ENCODE measurements at places on chromosomes 7 and 10.

GRCh38 chr10:67836488-67836887 is 1.5 kb downstream of the DNAJC12 start:
- DNase-seq, result no peak

DNA sequence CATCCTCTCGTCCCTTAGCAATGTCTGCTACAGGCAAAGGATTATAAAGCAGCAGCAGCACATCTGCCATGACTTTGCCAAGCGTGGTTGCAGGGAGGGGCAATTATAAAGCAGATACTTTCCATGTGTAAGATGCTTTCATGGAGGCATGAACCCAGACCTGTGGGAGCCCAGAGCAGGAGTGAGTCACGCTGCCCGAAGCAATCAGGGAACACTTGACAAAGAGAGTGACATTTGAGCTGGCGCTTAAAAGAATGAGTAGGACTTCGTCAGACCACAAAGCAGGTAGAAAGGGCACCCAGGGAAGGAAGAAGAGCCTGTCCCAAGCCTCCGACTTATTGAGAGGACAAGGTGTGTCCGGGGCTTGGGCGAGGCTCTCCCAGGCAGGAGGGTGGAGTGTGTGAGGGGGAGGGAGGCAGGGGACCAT is 147.2 kb downstream of the MYOF start:
- DNase-seq, result no peak

GRCh38 chr10:61066661-61067344 is 122.8 kb upstream of the RHOBTB1 start:
- DNase-seq, result no peak

DNA sequence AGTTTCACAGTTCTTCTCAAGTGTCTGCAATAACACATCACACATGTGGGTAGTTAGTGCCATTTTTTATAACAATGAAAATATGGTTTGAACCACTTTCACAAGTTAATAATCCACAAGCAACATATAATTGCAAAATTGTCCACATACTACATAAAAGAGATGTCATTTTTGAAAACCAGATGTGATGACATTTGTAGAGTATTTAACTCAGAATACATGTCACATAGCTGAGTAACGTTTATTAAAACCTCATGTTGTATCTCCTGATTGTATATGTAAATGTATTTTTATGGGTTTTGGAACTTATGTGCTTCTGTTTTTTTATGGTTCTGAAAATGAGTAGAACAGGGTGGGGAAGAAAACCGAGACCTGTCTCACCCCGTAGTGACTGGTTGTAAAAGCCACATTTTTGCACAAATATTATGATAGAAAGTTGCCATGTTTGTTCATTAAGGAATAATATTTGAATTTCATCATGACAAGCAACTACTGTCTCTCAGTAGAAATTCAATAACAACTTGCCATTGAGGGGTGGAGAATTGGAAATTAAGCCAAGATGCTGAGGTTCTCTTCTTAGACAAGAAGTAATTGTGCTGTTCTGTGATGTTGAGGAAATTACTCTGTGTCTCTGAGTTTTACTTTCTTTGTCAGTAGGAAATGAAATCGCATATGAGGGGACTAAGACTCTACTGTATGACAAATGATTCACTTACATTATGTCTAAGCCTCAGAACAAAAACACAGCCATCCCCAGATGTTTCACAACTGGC is 29.2 kb upstream of the EGFR start:
- DNase-seq, result no peak

DNA sequence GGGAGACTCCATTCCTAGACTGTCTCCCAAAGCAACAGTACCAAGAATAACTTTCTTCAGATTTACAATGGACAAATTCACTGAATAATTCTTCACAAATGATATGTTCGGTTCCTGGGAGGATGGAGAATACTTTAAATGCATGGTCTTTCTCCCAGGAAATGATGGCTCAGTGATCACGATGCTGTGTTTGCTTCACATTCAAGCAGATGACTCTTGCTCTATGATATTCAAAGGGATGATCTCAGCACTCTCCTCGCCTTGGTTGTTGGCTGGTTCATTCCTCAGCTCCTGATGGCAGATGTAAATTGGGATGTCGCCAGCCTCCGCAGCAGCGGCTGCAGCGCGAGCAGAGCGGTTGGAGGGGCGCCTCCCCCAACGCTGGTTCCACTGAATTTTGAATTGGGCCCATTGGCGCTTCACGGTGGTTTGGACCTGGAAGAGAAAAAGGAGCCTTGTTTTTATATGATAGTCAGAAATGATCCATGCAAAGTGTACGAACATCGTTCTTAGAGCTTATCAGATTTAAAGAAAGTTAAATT is 148.3 kb downstream of the CALCR start:
- DNase-seq, result no peak

DNA sequence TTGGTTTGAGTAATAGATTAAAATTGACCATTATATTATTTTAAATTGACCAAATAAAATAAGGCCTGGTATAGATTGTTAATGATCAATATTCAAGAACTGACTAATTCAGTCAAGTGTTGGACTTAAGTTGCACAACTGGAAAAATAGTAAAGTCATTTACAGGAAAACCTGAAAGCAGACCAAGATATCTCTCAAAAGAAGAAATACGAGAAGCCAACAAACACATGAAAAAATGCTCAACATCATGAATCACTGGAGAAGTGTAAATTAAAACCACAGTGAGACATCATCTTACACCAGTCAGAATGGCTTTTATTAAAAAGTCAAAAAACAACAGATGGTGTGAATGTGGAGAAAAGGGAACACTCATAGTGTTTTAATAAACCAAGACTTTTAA is 80.4 kb upstream of the MALRD1 start:
- no peak for DNase-seq

GRCh38 chr10:98144985-98145384 is 10.5 kb downstream of the R3HCC1L start:
- DNase-seq, result no peak

- DNase-seq, result no peak
Observed at GRCh38 chr10:103669243-103669929, 175.9 kb downstream of the NEURL1 start.

- no peak for DNase-seq
Observed at GRCh38 chr7:112103246-112103645, 103.0 kb downstream of the DOCK4 start.

- DNase-seq, result no peak
Observed at GRCh38 chr7:55019191-55019690, 424 bp downstream of the EGFR start.

GRCh38 chr10:1199345-1199673 is 143.1 kb downstream of the WDR37 start:
- no peak for DNase-seq

GRCh38 chr7:116249969-116250553 is 39.7 kb downstream of the TES start:
- no peak for DNase-seq

DNA sequence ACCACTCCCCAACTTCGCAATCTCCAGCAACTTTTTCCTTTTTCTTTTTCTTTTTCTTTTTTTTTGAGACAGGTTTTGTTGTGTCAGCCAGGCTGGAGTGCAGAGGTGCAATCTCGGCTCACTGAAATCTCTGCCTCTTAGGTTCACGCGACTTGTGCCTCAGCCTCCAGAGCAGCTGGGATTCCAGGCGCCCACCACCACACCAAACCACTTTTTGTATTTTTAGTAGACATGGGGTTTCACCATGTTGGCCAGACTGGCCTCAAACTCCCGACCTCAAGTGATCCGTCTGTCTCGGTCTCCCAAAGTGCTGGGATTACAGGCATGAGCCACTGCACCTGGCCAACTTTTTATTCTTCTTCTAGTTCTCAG is 55.0 kb downstream of the KIAA1549 start:
- DNase-seq, result no peak

GRCh38 chr10:32437334-32437733 is 8.6 kb upstream of the CCDC7 start:
- DNase-seq, result no peak

DNA sequence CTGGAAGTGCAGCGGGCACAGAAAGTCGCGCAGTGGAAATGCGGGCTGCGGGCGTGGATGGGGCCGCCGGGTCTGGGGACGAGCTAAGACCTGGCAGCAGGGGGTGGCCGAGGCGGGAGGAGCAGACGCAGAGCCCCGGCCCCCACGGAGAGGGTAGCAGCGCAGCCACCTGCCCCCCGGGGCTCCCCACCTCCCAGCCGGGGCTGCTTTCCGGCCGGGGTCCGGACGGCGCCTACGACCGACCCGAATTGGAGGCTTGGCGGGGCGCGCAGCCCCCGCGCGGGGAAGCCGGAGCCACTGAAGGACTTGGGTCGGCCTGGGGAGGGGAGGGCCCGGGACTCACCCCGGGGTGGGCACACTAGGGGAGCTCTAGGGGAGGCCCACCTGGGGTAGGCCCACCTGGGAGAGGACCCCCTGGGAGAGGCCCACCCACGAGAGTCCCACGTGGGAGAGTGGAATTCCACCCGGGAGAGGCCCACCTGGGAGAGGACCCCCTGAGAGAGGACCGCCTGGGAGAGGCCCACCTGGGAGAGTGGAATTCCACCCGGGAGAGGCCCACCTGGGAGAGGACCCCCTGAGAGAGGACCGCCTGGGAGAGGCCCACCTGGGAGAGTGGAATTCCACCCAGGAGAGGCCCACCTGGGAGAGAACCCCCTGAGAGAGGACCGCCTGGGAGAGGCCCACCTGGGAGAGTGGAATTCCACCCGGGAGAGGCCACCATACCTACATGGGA is 854 bp upstream of the CFAP46 start:
- DNase-seq, result no peak

DNA sequence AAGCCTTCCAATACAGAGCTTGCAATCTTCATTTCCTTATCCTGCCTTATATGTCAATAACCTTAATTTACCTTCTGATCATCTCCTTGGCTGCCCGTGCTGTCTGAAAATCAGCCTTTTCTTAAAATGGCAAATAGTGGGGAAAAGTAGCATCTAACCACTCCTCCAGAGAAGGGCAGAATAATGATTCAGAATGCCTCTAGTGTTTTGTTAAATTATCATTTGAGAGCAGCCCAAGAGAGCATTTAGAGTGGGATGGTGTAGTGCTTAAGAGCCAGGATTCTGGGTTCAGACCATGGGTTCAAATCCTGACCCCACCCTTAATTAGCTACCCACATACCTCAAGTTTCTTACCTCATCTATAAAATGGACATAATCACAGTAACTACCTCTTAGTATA is 4.6 kb upstream of the TMEM139 start:
- DNase-seq, result no peak

- DNase-seq, result no peak
Observed at GRCh38 chr7:157703131-157703530, 366.3 kb downstream of the DNAJB6 start.

DNA sequence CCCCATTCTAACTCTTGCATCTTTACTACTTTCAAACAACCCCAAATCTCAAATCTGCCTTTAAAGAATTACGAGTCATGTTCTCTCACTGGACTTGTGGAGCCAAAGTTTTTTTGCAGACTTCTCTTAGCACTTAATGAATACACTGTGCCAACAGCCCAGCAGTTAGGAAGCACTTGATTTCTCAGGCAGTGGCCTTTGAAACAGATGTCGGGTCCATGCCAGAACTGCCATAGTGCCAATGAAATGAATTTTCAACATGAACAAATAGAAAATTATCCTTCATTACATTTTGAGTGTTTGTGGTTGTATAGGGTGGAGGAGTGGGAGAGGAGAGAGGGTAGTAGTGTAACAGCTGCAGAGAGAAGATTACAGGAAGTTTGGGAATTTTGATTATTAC is 5.9 kb downstream of the BORCS7 start:
- no peak for DNase-seq

GRCh38 chr7:107125475-107125874 is 43.3 kb upstream of the HBP1 start:
- no peak for DNase-seq

DNA sequence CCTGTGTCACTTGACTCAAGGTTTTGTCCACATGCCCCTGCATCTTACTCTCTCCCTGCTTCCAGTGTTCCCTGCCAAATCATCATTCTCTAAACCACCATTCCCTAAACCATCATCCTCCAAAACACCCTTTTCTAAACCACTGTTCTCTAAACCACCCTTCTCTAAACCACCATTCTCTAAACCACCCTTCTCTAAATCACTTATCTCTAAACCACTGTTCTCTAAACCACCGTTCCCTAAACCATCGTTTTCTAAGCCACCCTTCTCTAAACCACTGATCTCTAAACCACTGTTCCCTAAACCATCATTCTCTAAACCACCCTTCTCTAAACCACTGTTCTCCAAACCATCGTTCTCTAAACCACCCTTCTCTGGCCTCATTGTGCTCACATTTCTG is 142.1 kb downstream of the CXCL12 start:
- no peak for DNase-seq

GRCh38 chr7:3200504-3200903 is 100.5 kb upstream of the SDK1 start:
- DNase-seq, result no peak

- no peak for DNase-seq
Observed at GRCh38 chr7:134932707-134933370, 53.5 kb upstream of the AGBL3 start.

DNA sequence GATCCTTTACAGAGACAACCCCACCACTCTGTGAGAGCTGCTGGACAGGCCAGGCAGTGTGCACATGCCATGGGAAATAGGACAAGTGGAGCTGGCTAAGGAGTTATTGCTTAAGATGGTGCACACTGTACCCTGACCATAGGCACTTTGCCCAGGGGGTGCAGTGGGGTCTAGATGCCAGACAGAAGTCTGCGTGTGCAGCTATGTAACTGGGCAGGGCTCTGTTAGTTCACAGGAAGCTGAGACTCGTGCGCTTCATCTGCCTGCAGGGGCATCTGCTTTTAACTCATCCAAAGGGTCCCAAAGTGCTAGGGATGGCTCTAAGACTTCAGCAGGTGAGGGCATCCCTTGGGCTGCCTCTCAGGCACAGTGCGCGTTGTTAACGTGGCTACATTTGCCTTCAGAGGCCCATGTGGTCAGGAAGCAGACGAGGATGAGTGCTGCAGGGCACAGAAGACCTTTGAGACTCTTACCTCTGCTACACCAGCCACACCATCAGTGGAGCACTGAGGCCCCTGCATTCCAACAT is 77.7 kb upstream of the GPR26 start:
- no peak for DNase-seq

GRCh38 chr7:155806096-155806871 is 6.0 kb downstream of the SHH start:
- DNase-seq, result no peak

DNA sequence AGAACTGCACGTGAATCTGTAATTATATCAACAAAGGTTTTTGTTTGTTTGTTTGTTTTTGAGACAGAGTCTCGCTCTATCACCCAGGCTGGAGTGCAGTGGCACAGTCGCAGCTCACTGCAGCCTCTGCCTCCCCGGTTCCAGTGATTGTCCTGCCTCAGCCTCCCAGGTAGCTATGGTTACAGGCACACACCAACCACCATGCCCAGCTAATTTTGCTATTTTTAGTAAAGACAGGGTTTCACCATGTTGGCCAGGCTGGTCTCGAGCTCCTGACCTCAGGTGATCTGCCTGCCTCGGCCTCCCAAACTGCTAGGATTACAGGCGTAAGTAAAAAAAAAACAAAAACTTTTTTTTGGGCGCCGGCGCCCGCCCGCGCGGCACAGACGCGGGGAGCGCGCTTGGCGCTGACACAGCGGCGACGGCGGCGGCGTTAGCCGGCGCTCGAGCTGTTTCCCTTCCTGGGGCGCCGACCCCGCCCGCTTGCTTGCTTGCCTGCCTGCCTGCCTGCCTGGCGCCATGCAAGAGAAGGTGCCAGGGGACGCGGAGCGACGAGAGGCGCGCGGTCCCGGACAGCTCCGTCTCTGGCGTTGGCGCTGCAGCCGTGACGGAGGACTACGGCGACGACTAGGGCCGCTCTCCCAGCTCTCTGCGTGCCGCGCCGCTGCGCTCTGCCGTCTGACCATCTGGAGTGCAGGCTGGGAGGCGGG is 171.4 kb upstream of the NUPR2 start:
- no peak for DNase-seq
